Lower leg skin (tissue), 4 donors: ENCODE measurements at places on chromosomes 12 and 14. TPM values are rescaled to one million over a fixed set of nuclear protein-coding genes. Genes with fewer than 3 reads are reported as not detected.
A peak's percentile ranks its signal among the peaks of the same experiment; 100 is the strongest.

Gene ACOT6
- 0.45 TPM for total RNA-seq

Gene CBLN3
- 0.88 TPM for total RNA-seq

Gene CHST11
- total RNA-seq, result 7.3 TPM

Gene RAB35
- total RNA-seq, result 39.5 TPM

DNA sequence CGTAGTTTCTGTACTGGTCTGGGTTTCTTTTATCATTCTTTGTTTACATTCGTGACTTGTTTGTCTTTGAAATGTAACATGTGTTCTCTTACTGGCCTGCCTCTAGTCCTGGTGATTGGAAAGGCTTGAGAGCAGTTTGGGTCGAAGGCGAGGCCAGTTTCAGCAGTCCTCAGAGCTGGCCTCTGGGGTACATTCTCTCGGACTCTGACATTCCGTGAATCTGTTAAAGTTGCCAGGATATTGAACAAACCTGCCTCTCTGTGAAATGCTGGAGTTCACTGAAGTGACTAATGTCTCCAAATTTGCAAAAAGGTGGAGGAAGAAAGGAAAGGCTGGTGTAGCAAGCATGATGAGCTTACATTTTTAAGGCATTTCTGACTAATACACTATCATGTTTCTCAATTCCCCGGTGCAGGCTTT lies 1.5 kb downstream of the PLEKHA5 start:
- DNase-seq, result no peak

DNA sequence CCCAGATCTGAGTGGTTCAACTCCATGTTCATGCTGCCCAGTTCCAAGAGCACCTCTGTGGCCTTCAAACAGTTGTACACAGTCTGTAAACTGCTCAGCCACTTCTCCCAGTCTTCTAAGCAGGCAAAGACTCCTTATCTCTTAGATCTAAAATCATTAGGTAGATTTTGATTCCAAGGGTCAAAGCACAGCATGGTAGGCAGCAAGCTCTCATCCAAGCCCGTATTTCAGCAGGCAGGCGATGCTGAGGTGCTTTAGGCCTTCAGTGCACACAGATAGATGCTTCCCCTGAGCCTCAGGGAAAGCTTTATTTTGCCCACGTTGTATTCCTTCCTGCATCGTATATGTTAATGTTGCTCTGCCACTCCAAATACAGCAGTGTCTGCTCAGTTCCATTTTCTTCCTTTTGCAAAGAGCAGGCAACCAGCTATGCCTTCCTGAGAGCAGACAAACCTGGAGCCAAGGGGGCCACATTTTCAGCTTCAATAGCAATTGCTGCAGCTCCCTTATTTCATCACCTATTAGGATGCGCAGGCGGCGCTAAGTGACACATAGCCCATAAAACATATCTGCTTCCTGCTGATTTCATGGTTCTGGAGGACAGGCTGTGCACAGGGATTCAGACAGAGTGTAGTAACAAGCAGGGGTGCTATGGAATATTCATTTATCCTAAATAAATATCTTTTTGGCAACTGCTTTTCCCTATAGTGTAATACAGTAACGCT lies 67.5 kb downstream of the ETV6 start:
- no peak for DNase-seq

GRCh38 chr14:75448209-75448608 lies 20.4 kb downstream of the JDP2 start:
- no peak for DNase-seq

DNA sequence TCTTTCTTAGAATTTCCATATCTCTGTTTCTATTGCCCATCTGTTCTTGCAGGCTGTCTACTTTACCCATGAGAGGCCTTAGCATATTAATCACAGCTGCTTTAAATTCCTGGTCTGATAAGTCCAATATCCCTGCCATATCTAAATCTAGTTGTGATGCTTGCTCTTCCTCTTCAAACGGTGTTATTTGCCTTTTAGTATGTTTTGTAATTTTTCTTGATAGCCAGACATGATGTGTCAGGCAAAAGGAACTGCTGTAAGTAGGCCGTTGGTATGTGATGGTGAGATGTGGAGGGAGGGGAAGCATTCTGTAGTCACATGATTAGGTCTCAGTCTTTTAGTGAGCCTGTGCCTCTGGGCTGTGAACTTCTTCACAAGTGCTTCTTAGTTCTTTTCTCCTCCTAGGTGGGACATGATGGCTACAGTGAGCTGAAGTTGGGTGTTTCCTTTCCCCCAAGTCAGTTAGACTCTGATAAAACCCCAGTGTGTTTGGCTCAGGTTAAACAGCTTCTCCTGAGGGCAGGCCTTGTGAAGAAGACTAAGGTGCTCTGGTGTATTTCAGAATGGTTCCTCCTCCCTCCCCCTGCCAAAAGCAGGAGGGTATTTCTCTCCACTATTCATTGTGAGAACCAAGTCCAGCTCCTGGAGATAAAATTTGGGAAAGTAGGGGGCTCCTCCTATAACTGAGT lies 195.9 kb upstream of the PARP11 start:
- peak; percentile 9 for DNase-seq

DNA sequence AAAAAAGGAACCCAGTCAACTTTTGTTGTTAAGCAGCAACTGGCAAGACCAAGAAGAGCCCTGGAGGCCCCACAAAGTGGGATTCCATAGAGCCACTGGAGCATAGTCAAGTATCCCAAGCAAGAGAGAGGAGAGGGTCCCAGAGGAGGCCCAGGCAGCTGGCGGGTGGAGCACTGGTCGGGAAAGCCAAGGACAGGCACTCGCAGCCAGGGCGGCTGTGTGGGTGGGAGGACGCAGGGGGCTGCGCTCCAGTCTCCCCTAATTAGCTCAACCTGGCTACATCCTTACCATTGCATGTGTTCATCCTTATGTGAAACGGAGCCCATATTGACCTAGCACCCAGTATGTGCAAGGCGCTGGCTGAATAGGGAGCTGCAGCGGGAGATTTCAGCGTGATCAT lies 18.3 kb upstream of the ZFP36L1 start:
- DNase-seq, result peak; percentile 85

DNA sequence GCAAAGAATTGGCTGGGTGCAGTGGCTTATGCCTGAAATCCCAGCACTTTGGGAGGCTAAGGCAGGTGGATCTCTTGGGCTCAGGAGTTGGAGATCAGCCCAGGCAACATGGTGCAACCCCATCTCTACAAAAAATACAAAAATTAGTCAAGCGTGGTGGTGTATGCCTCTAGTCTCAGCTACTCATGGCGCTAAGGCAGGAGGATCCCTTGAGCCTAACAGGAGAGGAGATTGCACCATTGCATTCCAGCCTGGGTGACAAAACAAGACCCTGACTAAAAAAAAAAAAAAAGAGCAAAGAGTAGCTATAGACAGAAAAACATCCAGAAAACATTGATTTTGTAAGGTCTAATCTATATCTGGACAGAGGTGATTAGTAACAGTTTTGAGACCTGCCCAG lies 25.0 kb downstream of the KIF21A start:
- no peak for DNase-seq

DNA sequence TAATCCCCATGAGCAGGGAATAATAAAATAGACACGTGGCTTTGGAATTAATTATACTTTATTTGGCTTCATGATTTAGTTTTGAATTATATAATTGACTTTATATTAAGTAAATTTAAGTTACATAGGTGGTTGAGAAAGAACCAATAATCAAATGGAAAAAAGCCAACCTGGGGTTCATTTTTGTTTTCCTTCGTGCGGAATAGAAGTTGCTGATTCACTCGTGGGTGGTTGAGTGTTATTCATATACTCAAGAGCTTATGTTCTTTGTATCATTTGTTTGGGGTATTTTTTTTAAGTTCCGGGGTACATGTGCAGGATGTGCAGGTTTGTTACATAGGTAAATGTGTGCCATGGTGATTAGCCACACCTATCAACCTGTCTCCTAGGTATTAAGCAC lies 58.0 kb downstream of the ZNF664 start:
- no peak for DNase-seq
